AG08395 (cell line): ENCODE measurements at places on chromosomes 12 and 14.
A peak's percentile ranks its signal among the peaks of the same experiment; 100 is the strongest.

DNA sequence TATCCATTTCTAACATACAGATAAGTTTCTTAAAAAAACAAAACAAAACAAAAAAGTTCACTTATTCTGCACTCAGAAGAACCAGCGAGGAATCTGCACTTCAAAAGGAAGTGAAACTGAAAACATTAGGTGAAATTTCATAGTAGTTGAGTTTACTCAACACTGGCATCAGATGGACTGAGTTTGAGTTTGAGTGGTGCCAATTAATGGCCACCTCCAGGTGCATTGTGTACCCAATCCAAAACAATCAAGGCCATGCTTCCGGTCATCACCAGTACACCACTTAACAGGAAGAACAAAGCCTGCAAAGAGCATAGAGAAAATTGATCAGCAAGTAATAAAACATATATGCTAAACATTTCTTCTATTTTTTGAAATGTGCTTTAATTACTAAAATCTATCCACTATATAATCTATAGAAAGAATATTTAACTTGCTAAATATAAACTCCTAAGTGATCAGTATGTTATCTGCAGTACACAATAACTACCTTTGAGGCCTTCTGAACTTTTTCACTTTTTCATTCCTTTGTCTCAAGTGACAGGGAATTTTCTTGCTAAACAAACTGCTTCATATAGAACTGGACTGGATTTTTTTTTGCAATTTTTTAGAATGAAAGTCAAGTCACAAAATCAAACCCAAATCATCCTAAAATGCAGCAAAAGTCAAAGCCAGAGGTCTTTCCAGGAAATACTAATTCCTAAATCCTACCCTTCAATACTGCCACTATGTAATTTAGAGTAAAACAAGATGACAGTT lies 11.5 kb downstream of the SLC38A2 start:
- no peak for DNase-seq

- DNase-seq: no peak
Measured at GRCh38 chr12:68139001-68139400, 20.5 kb downstream of the IFNG start.

- no peak for DNase-seq
Measured at GRCh38 chr14:96588410-96589257, 86.5 kb downstream of the PAPOLA start.

- DNase-seq: no peak
Measured at GRCh38 chr14:36659010-36659821, 2.4 kb upstream of the PAX9 start.

DNA sequence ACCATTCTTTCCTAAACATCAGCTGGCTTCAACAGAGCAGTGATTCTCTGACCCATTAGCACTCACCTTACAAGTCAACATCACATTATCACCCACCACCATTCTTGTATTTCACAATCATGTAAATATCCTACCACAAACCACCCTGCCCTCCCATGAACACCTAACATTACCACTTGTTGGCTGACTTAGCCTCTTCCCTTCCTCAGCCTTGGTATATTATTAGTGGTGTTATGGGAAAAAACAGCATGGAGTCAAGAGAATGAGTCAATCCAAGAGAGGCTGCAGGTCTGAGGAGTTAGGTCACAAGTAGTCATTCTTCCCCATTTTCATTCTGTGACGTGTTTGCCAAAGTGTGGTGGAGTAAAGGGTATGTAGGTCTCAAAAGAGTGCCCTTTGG lies 22.3 kb upstream of the MGP start:
- no peak for DNase-seq

GRCh38 chr12:87196321-87196720 lies 832.9 kb downstream of the C12orf50 start:
- DNase-seq: no peak

DNA sequence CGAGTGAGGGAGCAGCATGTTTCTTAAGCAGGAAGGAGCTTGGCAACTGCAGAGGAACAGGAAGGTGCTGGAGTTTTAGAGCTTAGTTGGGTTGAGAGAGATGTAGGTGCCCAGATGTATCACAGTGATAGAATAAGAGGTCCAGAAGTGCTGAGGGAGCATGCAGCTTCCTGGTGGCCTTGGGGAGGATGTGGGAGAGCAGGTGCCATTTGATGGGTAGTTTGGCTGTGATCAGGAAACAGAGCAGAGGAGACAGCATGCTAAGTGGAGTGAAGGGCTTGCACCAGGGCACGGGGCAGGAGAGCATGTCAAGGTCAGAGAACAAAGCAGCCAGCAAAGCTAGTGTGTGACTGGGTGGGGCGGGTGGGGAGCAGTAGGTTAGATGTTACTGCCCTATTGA lies 74.8 kb downstream of the PAPOLA start:
- DNase-seq: no peak

DNA sequence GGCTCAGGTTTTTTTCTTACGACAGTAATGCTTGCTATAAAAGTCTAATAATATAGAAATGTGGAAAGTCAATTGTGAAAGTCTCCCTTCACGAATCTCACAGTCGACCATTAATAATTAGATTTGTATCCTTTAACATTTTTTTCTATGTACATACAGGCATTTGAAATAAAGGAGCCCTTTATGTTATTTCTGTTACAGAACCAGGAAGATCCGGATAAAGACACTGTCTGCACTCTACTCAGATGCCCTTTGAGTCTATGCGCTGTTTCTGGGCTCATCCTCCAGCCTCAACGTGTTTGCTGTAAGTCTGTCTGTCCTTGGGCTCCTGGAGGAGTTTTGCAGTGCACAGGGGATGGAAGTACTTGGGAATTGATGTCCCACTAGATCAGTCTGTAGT lies 212.2 kb upstream of the ATP2B1 start:
- DNase-seq: no peak

DNA sequence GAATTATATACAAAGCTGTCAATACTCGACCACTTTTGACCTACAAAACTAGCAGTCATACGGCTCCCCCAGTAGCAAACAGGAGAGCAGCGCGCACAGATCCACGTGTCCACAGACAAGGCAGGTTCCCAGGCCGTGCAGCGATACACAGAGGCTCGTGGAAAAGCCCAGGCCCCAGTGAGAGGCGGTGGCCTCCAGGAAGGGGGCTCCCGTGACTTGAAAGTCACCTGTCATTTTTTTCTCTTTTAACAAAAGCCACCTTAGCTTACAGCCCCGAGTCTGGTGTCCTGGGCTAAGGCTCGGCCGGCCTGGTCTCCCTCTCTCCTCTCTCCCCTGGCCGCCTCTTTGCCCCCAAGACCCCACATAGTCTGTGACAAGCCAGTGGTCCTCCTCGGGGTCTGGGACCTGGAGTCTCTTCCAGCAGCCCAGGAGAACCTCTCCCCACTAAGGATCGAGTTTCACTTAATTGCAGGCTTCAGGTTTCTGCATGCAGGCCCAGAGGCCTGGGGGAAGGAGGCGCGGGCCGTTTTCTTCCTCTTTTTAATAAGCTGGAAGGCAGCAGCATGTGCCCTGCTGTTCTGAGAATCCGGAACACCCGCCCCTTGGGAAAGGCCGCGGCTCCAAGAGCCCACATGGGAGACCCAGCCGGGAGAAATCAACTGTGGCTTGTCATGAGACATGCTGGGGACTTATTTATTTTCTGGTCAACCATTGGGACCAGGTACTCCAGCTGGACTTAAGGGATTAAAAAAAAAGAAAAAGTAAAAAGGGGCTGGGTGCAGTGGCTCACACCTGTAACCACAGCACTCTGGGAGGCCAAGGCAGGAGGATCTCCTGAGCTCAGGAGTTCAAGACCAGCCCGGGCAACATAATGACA lies 15.9 kb downstream of the NCOR2 start:
- no peak for DNase-seq

- DNase-seq: no peak
Measured at GRCh38 chr14:60679566-60680258, 30.4 kb upstream of the SIX1 start.

DNA sequence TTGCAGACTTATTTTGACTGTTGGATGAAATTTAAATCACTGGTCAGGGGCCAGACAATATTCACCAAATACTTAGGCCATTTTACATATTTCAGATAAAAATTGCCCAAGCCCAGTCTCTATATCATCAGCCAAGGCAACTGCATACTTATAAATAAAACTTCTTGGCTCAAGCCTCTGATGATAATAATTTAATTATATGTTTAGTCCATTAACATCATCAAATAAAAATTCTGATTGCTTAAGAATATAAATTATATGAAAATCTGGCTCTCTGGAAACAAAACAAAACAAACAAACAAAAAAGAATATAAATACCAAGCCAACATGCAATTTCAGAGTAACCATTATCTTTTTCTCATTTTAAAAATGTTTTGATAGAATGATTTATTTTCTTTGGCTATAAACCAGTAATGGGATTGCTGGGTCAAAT lies 165.2 kb downstream of the BTG1 start:
- no peak for DNase-seq

- DNase-seq: peak; percentile 8
Measured at GRCh38 chr12:46221255-46222128, 47.4 kb downstream of the SLC38A1 start.

- peak; percentile 62 for DNase-seq
Measured at GRCh38 chr12:50637870-50638481, 125.9 kb upstream of the ATF1 start.

GRCh38 chr14:55553791-55554190 lies 26.2 kb upstream of the KTN1 start:
- no peak for DNase-seq

GRCh38 chr12:111759991-111760390 lies 6.7 kb upstream of the ALDH2 start:
- no peak for DNase-seq

GRCh38 chr14:99123208-99123870 lies 148.7 kb downstream of the BCL11B start:
- no peak for DNase-seq

DNA sequence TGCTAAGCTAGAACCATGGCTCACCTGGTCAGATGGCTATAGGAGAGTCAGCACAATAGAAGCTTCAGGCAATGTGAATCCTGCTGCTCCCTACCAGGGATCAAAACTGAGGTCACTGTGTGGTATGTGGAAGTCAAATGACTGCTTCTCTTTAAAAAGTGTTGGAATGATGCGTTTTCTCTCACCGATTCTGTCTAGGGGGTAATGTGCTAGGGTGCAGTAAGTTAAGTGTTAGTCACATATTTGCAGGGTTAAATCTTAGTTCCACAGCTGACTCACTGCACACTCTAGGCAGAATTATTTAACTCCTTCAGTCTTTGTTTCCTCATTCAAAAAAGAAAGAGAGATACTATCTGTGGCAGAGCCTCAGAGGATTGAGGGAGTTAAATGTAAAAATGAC lies 696.6 kb downstream of the DIO2 start:
- DNase-seq: no peak

- no peak for DNase-seq
Measured at GRCh38 chr14:104178279-104178678, 39.9 kb downstream of the KIF26A start.

- DNase-seq: no peak
Measured at GRCh38 chr12:109645708-109646107, 67.9 kb upstream of the FAM222A start.
